ENCODE measurements at places on chromosomes 4 and X. TPM values are rescaled to one million over a fixed set of nuclear protein-coding genes. Genes with fewer than 3 reads are reported as not detected.

PWWP3B gene
- 1.4 TPM for total RNA-seq

- DNase-seq, result no peak
Observed at GRCh38 chr4:93876754-93877153, 48.2 kb downstream of the ATOH1 start.

- DNase-seq, result no peak
Observed at GRCh38 chrX:56994375-56995270, 718 bp downstream of the SPIN3 start.

DNA sequence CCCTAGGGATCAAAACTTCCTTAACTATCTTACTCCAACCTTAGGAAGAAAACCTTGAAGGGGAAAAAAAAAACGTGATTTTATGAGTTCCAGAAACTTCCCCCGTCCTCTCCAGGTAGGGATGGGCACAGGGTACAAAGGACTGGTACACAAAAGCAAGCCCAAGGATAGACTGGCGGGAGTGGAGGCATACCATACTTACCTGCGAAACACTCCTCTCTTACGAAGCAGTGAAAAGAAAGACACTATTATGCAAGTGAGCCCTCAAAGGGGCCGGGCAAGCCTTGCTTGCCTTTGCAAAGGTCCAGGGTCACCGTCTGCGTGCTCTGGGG lies 651 bp downstream of the TSPAN6 start:
- no peak for DNase-seq
